Kidney epithelial cell (primary cell): ENCODE measurements at places on chromosomes 13 and 19. TPM values are rescaled to one million over a fixed set of nuclear protein-coding genes. Genes with fewer than 3 reads are reported as not detected.

- DNase-seq, result no peak
These were observed 5.4 kb upstream of the MCF2L start for GRCh38 chr13:112963641-112964040.

DNA sequence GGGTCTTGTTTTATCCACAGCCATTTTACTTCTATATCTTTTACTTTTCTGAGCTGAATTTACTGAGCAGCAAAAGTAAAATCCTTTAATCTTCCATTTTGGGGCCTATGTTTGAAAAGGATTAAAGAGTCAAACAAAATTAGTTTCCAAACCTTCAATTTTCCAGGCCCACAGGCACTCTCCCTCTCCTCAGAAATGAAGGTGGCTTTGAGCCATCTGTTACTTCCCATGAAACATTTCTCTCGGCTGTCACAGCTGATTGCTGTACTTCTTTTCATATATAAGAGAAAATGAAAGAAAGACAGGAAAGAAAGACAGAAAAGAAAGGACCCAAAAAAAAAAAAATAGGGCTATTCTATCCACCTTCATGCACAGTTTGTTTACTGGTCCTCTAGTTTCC lies 194.9 kb downstream of the LACC1 start:
- DNase-seq, result no peak

The PROZ gene
- total RNA-seq, result not detected in 2 replicates

GRCh38 chr13:38262211-38262610 lies 87.4 kb upstream of the UFM1 start:
- DNase-seq, result no peak

GRCh38 chr13:112716461-112716820 lies 26.6 kb downstream of the ATP11A start:
- DNase-seq, result no peak

DNA sequence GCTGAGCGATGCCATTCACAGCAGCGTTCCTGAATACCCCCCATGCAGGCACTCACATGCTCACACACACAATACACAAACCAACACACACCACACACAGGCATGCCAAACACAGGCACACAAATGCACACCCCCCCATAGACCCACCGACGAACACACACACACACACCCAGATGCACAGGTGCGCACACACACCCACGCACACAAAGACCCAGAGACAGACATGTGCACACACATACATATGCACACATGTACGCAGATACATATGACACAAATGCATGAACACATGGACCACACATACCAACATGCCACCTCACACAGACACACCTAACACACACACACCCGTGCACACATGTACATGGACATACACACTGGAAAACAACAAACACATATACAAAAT lies 7.0 kb upstream of the CSNK1G2 start:
- no peak for DNase-seq

- DNase-seq, result no peak
These were observed 12.7 kb upstream of the SLC44A2 start for GRCh38 chr19:10612499-10613119.

The TNNI3 gene
- 2.7 and 4.7 TPM in 2 replicates for total RNA-seq

The ING1 gene
- total RNA-seq, result 12.6 and 14.7 TPM in 2 replicates

DNA sequence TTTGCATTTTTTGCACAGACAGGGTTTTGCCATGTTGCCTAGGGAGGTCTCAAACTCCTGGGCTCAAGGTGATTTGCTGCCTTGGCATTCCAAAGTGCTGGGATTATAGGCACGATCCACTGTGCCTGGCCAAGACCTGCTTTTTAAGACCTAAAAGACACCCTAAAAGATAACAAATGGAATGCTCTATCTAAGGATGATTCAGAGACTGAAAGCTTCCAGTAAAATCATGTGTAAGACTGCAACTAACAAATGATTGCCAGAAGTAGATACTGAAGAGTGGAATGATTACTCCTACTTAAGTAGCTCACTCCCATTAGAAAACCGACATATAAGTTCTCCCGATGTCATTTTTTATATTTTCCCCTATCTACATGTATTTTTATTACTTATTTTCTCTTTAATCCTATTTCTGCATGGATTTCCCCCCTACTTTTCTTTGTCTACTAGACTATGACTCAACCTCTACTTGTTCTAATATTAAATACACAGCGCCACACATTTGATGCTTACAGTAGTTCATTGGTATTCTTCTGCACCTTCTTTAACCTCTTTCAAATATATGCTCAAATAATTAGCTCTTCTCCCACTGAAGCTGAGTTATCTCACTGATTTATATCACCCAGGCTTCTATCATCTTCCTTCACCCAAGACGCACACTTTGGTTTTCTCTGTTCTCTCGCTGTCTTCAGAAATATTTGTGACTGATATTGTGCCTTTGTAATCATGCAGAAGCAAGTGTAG lies 32.2 kb upstream of the KLF12 start:
- no peak for DNase-seq

The FBXO27 gene
- total RNA-seq, result 3.0 and 6.9 TPM in 2 replicates

The AP1M2 gene
- 73.7 and 86.8 TPM in 2 replicates for total RNA-seq

The GRK1 gene
- not detected in 2 replicates for total RNA-seq

The KIR3DL1 gene
- total RNA-seq, result not detected in 2 replicates

DNA sequence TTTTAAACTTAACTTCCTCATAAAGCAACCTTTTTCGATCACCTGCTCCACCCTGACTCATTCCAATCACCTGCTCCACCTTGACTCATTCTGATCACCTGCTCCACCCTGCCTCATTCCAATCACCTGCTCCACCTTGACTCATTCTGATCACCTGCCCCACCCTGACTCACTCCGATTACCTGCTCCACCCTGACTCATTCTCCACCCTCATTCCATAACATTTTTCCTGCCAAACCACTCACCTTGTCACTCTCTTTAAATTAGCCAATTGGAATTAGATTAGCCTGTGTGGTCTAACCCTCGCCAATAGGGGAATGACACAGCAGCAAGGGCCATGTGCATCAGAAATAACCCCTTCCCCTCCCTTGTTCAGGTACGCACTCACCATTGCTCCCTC lies 31.9 kb upstream of the ZNF83 start:
- no peak for DNase-seq

DNA sequence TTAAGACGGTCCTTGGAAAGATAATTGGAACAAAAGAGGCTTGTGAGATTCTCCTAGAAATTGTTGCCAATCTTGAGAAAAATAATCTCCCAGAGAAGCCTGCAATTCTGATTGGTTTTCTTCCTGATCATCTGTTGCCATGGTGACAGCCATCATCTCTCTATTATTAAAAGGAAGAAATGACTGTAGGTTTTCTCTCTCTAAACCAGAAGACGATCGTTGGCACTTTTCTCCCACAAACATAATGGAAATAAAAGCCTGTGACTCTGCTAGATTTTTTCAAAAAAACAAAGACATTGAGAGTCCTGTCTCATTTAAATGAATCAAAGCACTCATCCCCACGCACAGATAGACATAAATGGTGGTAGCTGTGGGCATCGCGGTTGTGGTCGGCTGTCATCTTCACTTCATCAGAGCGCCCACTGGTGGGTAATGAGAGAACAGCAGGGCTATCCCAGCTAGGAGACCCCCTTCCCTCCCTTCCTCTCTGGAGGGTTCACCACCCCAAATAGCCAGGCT lies 21.7 kb upstream of the CALM3 start:
- no peak for DNase-seq

The NDFIP2 gene
- total RNA-seq, result 43.8 and 46.8 TPM in 2 replicates

The IGFL2 gene
- not detected in 2 replicates for total RNA-seq

DNA sequence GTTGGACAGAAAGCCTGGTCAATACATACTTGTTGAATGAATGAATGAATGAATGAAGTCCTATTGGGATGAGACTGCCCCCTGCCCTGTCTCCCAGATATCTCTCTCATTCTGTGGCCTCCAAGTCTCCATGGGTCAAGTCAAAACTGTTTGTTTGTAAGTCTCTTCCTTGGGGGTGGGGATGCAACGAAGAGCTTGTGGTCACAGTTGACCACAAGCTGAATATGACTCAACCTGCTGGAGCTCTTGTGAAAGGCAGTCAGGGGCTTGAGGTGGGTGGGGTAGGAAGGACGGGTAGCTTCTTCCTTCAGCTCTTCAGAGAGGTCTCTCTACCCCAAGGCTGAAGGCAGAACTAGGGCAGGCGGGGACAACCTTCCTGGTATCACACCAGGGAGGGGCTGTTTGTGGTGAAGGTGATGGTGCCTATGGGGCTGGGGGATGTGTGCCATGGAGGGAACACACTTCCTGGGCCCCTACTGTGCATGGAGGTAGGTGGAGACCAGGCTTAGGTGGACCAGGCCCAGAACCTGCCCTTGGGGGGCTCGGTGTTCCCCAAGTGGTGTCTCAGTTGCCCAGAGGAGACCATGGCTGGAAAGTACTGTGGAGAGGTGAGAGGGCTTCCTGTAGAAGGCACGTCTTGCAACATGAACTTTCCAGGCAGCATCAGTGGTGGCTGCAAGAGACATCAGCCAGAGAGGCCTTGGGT lies 8.0 kb downstream of the MYO1F start:
- peak; percentile 80 for DNase-seq

DNA sequence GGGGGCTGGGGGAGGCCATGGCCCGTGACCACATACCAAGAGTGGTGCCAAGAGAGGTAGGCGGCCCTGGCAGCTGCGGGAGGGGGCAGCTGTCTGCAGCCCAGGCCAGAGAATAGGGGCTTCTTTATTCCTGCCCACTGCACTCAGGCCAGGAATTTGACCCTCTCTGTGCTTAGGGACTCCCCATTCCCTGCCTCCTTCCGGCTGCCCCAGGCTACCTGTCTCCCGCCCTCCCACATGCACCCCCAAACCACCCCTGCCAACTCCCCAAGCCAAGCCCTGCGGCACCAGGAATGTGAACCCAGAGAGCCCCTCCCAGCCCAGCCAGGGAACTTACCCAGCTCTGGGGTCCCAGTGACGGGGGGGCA lies 687 bp downstream of the PLEKHA4 start:
- DNase-seq, result no peak

The SELENOV gene
- 0.27 and 0.42 TPM in 2 replicates for total RNA-seq

- DNase-seq, result no peak
These were observed 10.5 kb downstream of the CDADC1 start for GRCh38 chr13:49258089-49258796.

DNA sequence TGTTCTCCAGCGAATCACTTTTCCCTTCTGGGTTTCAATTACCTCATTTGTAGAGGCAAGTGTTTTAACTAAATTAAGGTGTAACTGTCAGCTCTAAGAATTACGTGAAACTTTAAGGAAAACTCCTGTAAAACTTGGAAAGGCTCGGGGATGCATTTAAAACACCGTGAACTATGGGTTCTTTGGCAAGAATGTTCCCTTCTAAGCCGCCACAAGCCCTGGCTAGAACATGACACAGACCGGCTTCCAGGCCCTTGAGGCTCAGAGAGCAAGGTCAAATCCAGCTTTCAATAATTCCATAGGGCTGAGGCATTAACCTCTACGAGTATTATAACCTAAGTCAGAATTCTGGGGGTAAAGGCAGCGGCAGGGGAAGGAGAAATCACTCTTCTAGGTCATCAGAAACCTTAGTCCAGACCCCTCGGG lies 685 bp downstream of the VWA8 start:
- DNase-seq, result no peak
